ENCODE measurements at places on chromosomes 2 and 18.

GRCh38 chr18:73153271-73153670 is 285.5 kb upstream of the NETO1 start:
- no peak for DNase-seq

GRCh38 chr18:34729264-34729663 is 19.2 kb downstream of the DTNA start:
- no peak for DNase-seq

DNA sequence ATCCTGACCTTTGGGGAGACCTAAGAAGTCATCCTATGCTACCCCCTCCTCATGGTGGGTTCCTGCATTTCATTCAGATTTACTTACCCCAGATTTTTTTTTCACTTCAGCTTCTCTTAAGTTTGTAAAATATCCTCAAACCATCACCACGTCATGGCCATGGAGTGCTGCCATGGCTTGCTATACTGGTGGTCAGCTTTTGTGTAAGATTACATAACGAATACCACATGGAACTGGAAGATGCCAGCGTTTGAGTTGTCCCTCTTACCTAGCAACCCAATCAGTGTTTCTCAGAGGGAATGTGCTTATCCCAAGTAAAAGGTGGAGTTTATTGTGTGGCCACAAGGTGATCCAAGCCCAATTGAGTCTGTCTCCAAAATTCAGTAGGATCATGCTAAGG is 148.6 kb upstream of the ALPP start:
- no peak for DNase-seq

- no peak for DNase-seq
Observed at GRCh38 chr2:167127135-167127534, 238.9 kb downstream of the XIRP2 start.

DNA sequence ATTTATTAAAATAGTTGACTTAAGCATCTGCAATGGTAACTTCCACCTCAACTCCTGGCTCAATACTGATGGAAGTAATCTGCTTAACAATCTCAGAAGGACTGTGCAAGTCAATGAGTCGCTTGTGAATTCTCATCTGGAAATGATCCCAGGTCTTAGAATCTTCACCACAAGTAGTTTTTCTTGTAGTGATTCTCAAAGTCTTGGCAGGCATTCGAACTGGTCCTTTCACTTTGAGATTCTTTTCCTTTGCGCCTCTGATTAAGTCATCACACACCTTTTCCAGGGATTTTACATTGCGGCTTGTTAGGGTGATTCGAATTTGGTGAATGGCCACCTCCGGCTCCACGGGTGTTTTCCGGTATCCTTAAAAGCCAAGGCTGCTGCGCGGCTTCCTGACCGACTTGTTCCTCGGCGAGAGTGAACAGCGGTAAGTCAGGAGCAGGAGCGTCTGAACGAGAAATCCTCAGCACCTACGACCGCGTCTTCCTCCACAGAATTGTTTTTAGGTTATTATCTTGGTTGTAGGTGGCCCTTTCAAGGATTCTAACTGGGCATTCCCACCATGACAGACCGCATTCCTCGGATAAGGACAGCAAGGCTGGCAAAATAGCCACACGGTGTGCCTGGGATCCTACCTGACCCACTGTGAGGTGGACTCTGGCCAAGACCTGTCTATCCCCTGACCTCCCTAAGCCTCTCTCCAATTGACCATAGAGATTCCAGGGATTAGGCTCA is 23.8 kb upstream of the SLC20A1 start:
- DNase-seq = no peak

DNA sequence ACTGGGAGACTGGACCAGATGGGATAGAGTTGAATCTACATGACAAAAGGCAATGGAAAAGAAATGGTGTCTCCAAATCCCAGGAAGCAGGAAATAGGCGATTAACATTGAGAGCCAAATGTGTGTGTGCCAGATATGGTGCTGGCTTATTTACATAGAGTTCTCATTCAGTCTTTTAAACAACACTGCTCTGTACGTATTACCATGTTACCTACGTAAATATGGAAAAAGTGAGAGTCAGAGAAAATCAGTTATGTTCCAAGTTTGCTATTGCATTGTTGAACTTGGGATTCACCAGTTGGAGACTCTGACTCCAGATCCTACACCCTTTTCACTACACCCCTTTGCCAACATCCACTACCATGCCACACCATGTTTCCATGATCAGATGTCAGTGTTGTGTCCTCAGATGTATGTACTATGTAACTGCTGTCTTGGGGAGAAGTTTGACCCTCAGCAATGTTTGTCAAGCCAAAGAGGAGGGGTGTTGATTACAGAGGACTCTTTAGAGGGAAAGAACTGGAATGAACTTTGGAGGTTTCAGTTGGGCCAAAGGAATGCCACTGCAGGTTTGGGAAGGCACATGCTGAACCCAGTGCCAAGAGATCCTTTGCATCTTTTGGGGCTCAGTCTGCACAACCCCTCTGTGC is 19.6 kb upstream of the GREB1 start:
- no peak for DNase-seq

- no peak for DNase-seq
Observed at GRCh38 chr18:69853051-69853450, 94.6 kb downstream of the CD226 start.

DNA sequence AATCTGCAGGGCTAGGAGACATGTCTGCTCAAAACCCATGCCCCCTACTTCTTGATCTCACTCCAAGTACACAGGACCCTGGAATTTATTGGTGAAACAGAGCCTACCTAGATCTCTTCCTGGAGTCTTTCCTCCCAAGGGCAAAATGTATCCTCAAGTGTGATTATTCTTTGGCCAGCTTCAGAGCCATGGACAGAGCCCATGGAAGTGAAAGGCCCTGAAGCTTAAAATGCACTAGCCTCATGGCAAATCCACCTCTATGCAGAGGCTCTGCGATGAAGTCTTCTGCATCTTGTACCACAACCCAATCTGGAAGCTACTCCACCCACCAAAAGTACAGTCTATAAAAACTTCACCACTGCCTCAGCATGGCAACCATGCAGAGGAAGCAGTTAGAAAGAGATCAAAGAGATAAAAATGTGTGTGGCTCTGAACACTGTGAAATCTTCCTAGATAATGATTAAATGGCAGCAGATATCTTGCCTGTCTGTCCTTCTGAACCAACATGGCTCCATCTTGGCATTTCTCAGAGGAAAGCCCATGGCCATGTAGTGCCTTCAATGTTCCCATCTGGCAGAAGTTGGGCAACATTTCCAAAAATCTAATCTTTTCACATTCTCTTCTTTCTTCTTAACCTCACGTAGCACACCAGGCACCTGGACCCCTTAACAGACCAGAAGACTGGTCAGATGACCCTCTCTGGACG is 142.9 kb upstream of the KLF7 start:
- DNase-seq = no peak

- no peak for DNase-seq
Observed at GRCh38 chr2:39954346-39954745, 175.3 kb upstream of the THUMPD2 start.

DNA sequence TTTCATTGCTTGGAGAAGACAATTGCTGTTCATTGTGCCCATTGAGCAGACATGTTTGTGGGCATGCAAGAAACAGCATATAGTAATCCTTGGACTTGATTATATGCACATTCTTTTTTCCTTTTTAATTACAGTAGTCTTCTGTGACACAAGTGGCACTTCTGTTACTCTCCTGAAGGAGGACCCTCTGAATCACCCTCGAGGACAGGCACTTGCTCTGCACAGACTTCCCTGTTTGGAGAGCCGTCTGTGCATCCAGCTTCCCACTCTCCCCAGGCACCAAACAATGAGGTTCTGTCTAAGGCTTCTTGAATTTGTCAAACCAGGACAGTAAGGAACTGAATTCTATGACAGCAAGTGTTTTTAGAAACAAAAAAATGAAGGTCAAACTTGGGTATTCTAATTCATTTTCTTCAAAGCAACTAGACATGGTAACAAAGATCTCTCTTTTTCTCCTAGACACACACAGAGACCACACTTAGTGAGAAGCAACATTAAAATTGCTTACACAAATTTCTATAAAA is 844.6 kb upstream of the ID2 start:
- DNase-seq = no peak

DNA sequence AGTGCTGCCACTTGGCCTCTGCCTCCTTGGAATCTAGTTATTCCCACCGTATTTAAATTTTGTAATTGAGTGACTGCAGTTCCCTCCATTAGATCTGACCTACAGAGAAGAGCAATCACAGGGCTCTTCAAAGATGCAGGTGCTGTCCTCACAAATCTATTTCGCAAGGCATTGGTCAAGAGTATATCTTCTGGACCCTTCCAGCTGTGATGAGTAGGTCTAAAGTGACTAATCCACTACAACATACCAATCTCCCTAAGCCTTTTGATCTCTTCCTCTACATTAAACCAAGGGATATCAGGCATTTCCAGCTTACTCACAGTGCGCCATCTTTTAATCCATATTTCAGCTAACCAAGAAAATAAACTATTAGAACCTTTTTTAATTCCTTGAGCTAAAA is 65.1 kb upstream of the COL3A1 start:
- DNase-seq = no peak

- DNase-seq = no peak
Observed at GRCh38 chr2:55961318-55961911, 37.8 kb upstream of the EFEMP1 start.

- DNase-seq = no peak
Observed at GRCh38 chr2:152635635-152636298, 81.5 kb downstream of the PRPF40A start.

- DNase-seq = no peak
Observed at GRCh38 chr2:101396316-101396717, 9.0 kb upstream of the CREG2 start.

DNA sequence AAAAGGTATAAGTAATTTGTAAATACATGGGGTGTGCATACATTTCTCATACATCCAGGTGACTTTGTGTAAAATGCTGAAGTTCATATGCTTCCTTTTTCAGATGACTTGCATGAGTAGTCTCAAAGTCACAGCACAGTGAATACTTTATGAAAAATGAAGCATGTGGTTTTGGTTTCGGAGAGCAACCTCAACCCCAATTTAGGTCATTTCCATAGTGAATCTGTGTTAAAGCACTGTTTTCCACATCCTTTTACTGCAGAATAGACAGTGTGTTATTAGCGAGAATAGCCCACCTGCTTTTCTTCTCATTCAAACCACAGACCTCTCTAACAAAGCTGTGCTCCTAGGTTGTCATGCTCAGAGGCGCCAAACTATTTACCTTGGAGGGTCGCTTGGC is 204.4 kb upstream of the RASGRP3 start:
- DNase-seq = no peak

GRCh38 chr2:170465241-170465640 is 249.9 kb upstream of the SP5 start:
- DNase-seq = no peak

- no peak for DNase-seq
Observed at GRCh38 chr2:120704696-120705095, 31.0 kb upstream of the GLI2 start.

DNA sequence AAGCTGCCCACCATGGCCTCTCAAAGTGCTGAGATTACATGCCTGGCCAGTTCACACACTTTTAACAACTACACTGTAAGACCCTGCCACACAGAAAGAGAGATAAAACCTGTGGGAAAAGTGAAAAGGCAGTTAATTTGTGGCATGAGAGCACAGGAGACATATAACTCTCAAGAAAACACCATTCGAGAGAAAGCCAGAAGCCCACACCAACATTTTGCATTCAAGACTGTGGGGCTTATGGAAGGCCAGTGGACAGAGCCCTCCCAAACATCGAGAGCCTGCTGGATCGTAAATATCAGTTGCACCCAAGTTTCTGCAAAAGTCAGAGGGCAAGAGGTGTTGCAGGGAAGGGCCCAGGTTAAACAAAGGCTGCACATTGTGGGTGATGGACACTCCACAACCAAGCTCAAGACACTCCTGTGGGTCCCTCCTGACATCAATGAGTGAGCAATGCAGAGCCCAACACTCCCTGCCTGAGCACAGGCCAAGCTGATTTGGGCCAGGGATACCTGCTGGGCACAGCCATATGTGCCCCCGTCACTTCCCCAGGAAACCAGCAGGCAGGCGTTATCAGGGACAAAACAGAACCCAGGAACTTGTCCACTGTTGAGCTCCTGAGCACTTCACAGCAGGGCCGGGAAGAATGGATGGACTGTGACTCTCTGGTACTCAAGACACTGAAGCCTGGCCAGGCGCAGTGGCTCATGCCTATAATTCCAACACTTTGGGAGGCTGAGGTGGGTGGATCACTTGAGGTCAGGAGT is 114.4 kb downstream of the ZFP36L2 start:
- no peak for DNase-seq

GRCh38 chr2:107817378-107817777 is 9.3 kb upstream of the RGPD4 start:
- no peak for DNase-seq

- DNase-seq = no peak
Observed at GRCh38 chr2:120690521-120690920, 45.1 kb upstream of the GLI2 start.

DNA sequence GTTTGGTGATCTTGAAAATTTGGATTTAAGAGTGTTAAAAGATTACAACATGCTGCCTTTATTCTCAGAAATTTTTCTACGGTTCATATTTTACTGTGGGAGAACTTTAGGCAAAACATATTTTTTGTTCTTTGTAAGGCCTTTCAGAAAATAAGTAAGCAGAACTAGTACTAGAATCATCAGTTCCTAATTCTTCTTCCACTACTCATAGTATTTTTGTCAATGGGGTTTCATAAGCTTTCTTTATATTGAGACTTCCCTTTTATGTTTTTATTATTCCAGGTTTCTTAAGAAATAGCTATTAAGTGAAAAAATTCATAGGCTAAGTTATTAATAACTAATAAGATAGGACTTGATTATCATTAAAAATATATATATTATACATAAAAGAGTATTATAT is 12.4 kb downstream of the UGGT1 start:
- DNase-seq = no peak

DNA sequence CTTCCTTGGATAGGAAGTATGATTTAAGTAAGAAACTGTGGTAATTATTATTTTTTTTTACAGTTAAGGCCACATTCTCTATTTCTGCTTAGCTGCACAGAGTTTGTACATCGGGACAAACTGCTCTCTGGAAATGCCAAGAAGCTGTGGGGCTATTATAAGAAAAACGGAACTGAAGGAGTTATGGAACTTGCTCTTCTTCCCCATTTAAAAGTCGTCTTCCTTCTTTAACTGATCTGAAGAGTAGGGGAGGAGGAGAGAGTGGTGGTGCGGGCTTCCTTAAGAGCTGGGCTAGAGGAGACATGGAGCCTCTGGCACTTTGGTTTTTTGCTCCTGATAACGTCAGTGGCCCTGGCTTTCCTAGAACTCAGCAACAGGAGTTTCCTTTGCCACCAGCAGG is 54.4 kb downstream of the RAB31 start:
- no peak for DNase-seq

GRCh38 chr2:23298551-23298950 is 86.4 kb upstream of the KLHL29 start:
- DNase-seq = no peak

- DNase-seq = no peak
Observed at GRCh38 chr2:2744107-2744506, 413.0 kb upstream of the MYT1L start.

Measured in nucleus accumbens (tissue), 56 donors.